ENCODE measurements at places on chromosomes 3 and 15.

- DNase-seq = no peak
Observed at GRCh38 chr15:68621535-68621934, 42.7 kb downstream of the CORO2B start.

- DNase-seq = no peak
Observed at GRCh38 chr15:50365971-50366370, 11.0 kb upstream of the GABPB1 start.

GRCh38 chr15:62141643-62142588 lies 23.2 kb downstream of the C2CD4B start:
- DNase-seq = no peak

DNA sequence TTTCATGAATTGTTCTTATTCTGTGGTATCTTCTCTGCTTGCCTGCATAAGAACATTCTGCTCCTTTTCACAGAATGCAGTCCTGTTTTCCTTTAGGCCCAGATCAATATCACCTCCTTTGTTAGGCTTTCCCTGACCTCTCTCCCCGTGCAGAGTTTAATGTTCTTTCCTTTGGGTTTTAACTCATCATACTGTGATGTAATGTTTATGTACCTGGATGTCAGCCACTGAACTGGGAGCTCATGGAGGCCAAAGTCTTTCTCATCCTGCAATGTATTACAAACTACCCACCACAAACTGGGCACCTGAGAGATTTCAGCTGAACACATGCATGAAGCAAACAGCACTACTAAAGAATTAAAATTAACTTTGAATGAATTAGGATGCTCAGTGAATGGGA lies 192.8 kb upstream of the RORA start:
- no peak for DNase-seq

- DNase-seq = no peak
Observed at GRCh38 chr3:30464381-30464780, 142.0 kb upstream of the TGFBR2 start.

DNA sequence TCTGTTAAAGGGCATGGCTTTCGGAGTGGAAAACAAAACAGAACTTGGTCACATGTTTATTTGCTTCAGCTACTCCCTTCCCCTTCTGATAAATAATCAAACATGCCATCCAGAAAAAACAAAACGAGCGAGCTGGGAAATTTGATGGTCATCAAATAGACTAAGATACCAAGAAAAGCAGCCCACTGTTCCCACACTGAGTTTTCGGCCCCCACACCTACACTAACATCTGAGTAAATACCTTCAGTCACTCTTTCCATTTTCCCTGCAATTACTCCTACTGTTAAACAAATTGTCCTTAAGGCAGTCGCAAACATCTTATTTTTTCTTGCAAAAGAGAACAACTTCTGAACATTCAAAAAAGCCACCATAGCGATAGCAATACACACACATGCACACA lies 454.6 kb downstream of the FOXP1 start:
- no peak for DNase-seq
